ENCODE measurements at places on chromosomes 3 and 15.
A peak's percentile ranks its signal among the peaks of the same experiment; 100 is the strongest.

- DNase-seq, result no peak
Observed at GRCh38 chr3:57026944-57027343, 33.5 kb upstream of the SPATA12 start.

- DNase-seq, result no peak
Observed at GRCh38 chr15:67914537-67915460, 75.0 kb upstream of the RNU6-1 start.

- DNase-seq, result no peak
Observed at GRCh38 chr3:99599894-99600293, 38.5 kb upstream of the COL8A1 start.

- DNase-seq, result no peak
Observed at GRCh38 chr3:42685891-42686820, 819 bp downstream of the KLHL40 start.

DNA sequence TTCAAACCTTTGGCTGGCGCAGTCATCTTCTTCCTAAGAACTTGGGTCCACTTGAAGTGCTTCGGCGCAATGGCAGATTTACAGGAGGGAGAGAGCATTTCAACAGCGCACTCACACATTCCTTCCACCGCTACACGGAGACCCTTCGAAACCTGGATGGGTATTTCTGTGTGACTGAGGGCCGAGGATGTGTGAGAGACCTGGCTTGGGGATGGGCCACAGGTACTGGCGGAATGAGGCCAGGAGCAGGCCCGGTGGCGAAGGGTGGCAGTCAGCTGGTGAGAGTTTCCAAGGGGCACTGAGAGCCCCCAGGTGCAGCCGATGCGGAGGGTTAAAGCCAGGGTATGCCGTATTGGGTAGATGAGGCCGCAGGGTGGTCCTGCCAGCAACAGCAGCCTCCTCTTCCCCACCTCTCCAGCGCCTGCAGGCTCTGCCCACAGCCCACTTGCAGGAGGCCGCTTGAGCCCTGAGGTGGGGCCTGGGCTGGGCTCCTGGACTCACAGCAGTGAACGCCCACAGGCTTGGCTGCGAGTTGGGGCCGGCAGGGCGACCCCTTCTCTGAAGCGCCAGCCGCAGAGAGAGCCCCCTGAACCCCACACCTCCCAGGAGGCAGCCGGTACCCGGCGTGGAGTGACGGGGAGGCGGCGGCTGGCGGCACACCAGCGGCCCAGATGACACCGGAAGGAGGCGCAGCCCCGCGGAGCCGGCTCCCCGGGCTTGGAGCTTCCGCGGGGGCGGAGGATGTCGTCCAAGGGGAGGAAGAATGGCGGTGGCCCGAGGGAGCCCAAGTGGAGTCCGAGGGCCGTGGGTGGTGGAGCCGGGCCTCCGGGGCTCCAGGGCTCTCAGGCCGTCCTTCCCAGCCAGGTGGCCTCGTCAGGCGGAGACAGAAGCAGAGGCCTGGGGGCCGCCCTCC lies 166.5 kb downstream of the NSMCE3 start:
- DNase-seq, result no peak

- no peak for DNase-seq
Observed at GRCh38 chr3:170918715-170919114, 10.3 kb upstream of the EIF5A2 start.

- no peak for DNase-seq
Observed at GRCh38 chr15:64182859-64183370, 20.1 kb upstream of the PPIB start.

DNA sequence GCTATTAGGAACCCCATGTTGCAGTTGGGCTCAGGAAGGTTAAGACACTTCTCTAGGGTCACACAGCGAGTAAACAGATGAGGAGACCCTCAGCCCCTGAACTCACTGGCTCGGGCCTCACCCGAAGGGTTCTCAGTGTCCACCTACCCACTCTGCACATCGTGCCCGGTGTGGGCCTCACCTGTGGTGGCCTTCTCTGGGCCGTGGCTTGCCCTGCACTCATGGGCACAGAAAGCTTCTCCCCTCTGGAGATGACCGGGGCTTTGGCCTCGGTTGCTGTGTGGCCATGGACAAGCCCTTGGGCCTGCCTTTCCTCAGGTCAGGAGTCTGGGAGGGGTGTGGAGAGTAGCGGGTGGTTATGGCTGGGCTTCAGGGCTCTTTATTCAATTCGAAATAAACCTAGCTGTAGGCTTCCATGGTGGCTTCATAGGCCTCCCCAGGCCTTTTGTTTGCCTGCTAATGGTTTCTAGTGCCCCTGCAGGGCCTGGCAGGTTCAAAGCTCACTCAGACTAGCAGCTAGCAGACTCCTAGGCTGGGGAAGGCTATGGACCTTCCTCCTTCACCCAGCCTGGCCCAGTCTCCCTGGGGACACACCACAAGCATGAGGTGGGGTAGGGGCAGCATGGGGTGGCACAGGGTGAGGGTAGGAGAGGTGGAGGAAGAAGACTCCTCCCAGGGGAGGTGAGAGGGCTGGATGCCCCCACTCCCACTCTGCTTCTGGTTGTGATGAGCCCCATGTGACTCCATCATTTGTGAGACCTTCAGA lies 103.1 kb downstream of the LINGO1 start:
- no peak for DNase-seq

DNA sequence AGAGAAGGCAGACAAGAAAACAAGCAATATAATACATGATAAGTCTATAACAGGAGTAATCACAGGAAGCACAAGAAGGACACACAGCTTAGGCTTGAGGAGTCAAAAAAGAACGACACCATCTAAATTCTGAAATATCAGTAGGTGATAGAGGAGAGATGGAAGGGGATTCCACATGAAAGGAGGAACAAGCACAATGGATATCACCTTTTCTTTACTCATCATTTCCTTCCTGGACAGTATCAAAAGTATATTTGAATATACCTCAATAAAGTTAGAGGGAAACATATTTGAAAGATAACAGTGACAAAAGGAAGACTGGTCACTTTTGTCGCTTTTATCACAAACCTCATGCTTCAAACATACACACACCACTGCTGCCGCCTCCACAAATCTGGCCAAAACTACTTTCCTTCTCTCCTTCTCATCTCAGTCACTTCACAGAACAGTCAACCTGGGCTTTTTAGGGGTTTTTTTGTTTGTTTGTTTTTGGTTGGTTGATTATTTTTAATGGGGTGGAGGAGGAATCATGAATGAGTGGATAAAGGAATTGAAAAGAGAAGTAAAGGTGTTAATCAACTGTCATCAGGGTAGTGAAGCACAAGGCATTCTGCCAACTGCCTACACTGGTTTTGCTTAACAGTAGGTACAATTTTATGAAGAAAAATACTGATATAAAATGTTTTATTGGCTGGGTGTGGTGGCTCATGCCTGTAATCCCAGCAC lies 18.5 kb downstream of the DENND4A start:
- DNase-seq, result no peak

- no peak for DNase-seq
Observed at GRCh38 chr3:16365491-16366128, 100.6 kb downstream of the OXNAD1 start.

GRCh38 chr3:33523093-33523667 lies 83.0 kb upstream of the UBP1 start:
- DNase-seq, result no peak

DNA sequence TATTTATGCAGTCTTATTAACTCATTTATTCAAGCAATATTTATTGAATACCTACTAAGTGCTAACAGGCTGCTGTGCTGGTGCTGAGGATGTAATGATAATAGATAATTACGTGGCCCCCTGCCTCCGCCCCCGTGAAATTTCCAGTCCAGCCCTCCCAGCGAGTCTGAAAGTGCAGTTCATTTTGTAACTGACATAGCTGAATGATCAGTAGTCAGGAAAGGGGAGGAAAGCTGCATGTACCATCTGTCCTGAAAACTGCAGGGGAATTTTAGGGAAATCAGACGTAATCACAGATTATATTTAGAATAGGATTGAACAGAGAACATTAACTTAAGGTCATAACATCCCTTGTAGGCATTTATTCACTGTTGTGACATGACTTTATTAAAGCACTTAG lies 736.8 kb downstream of the MCTP2 start:
- no peak for DNase-seq

- DNase-seq, result no peak
Observed at GRCh38 chr3:22353126-22353525, 602.1 kb upstream of the ZNF385D start.

DNA sequence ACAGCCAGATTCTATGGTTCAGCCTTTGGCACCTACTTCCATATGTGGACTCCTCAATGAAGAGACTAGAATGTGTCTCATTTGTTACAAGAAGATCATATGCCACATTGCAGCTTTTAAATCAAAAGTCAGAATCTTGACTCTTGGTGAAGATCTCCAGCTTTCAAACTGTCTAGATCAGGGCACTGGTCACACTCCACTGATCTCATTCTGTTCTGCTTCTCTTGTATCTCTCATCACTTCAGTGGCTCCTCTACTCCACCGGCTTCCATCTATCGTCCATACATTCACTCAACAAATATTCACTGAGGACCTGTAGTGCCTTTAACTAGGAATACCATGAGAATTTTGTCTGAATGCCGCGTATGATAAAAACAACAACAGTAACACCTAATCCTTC lies 203.3 kb upstream of the LPP start:
- no peak for DNase-seq

- DNase-seq, result no peak
Observed at GRCh38 chr3:108125550-108126071, 34.8 kb upstream of the CD47 start.

- DNase-seq, result peak; percentile 21
Observed at GRCh38 chr3:156483961-156484787, 70.7 kb downstream of the SSR3 start.

DNA sequence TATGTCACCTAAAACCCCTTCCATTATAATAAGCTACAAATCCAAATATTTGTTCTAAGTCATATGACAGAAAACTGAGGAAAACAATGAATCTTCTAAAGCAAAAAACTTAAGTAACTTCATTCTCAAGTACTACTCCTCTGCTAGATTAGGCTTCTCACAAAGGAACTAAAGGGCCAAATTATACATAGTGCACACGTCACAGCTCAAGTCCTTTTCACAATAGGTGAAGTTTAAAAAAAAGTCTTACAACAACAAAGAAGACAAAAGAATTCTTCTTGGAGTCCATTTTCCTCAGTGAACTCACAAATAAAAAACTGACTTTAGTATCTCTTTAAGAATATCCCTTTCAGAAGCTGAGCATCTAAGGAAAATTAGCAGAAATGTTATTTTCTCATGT lies 479.9 kb downstream of the MAGI1 start:
- no peak for DNase-seq

DNA sequence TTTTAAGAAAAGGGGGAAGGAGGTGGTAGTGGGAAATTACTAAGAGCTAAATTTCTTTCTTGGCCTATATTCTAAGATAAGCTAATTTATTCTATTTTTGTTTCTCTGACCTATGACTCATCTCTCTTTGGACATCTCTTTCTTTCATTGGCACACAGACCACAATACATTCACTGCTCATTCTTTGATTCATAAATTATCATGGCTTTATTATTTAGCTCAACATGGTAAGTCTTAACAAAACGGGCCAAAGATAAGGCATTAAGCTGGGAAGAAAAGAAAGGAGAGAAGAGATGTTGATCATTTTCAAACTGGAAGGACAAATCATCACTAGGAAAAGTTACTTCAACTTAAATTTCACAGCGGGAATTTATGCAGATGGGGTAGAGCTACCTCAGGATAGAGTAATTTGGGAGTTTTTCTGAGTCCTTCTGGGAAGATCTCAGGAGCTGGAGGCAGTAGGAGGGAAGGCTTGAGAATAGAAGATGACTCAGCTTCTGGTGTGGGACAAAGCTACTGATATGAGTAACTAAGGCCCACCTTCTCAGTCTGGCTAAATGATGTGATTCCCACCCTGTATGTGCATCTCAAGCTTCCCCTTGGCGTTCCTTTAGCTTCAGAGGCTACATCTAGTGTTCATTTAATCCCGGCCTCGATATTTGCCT lies 7.5 kb upstream of the ALCAM start:
- no peak for DNase-seq

DNA sequence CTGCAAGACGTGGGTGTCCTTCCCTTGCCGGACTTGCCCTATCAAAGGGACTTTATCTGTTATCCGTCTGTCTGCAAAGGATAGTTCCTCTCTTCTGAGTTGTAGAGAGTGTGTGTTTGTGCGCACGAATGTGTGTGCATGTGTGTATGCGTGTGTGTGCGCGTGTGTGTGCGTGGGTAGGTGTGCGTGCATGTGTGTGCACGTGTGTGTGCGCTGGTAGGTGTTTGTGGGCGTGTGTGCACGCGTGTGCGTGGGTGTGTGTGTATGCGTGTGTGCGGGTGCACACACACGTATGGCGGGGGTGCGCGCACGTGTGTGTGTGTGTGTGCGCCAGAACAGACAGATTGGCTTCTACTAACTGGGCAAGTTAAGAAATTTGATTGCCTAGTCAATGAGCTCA lies 4.1 kb upstream of the BMF start:
- DNase-seq, result no peak

GRCh38 chr3:146561463-146561862 lies 17.1 kb upstream of the PLSCR1 start:
- DNase-seq, result no peak

- DNase-seq, result no peak
Observed at GRCh38 chr3:74883690-74884089, 269.2 kb upstream of the CNTN3 start.

- DNase-seq, result no peak
Observed at GRCh38 chr3:175512700-175513099, 653.6 kb downstream of the NAALADL2 start.

DNA sequence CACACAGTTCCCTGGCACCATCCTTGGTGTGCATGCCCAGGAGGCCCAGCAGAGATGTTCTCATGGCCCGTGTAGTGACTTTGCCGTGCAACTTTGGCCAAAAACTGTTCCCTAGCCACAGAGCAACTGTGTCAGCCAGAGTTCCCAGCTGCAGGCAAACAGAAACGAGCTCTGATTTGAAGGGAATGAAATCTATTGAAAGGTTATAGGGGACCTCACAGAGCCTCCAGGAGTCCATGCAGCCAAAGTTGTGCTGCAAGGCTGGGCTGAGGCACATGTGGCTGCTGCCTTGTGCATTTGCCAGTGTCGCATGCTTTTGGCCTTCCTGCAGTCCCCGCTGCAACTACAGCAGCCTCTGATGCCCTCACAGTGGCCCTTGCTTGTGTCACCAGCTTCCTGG lies 70.5 kb downstream of the PLXNA1 start:
- DNase-seq, result no peak

- DNase-seq, result no peak
Observed at GRCh38 chr3:7543294-7543880, 682.5 kb downstream of the GRM7 start.

GRCh38 chr3:31010491-31010890 lies 116.0 kb upstream of the GADL1 start:
- peak; percentile 31 for DNase-seq
